ENCODE measurements at places on chromosomes 1 and 21. TPM values are rescaled to one million over a fixed set of nuclear protein-coding genes. Genes with fewer than 3 reads are reported as not detected.

DNA sequence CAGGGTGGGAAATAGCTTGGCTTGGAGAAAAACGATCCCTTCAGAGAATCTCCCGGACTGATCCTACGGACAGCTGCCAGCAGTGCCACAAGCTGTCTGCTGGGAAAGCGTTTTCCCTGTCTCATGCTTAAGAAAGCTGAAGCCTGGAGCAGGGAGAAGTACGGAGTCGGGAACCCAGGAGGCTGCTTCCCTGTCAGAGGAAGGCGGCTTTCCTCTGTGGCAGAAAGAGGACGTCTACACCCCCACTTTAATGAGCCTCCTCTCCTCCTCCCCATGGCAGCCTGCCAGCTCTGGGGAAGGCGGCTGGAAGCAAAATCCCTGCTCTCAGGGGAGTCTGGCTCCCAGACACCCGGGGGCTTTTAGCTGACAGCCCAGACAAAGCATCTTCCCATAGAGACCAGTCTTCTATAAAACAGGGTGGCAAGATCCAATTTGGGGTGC is 7.3 kb downstream of the KIF21B start:
- DNase-seq = peak; percentile 85

DNA sequence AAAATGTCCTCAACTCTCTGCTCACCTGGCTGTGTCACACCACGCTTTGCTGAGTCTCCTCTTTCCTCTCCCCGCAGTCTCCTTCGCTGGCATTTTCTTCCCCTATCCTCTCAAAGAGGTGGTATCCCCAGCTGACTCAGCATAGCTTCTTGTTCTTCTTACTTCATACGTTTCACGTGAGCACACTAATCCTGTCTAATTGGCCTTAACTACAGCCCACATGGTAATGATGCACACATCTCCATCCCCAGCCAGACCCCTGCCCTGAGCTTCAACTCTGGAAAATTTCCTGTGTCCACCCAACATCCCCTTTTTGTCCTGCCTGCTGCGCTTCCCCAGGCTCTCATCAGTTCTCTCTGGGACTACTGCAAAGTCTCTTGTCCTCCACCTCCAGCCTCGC is 169.8 kb downstream of the TTLL7 start:
- DNase-seq = no peak

- DNase-seq = no peak
These were observed 31.0 kb downstream of the NENF start for GRCh38 chr1:212463565-212464285.

CLCA4 gene
- not detected for total RNA-seq

GRCh38 chr1:85258536-85259117 is 835 bp downstream of the C1orf52 start:
- DNase-seq = no peak

DNA sequence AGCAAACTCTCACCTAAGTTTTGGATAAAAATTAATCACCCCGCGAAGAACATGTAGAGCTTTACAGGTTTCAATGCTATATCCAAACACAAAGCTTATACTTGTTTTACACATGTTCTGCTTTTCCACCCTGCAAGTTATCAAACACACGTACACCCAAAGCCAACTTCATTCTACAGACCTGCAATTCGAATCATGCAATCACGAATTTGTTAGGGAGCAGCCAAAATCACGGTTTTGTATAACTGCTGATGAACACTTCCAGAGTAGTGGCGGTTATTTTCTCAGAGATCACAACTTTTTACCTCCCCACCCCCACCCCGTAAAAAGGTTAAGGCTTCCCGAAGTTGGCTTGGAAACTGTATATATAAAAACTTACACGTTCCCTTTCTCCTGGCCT is 1.4 kb downstream of the HMGN1 start:
- DNase-seq = no peak
